Osteoblast (primary cell): ENCODE measurements at places on chromosomes 12 and 14. TPM values are rescaled to one million over a fixed set of nuclear protein-coding genes. Genes with fewer than 3 reads are reported as not detected.
A peak's percentile ranks its signal among the peaks of the same experiment; 100 is the strongest.

Gene IGFBP6
- total RNA-seq, result 431 and 577 TPM in 2 replicates

- no peak overlapping the region for H3K4me3 ChIP-seq
- H3K27ac ChIP-seq, result no peak overlapping the region
- H3K4me1 ChIP-seq, result no peaks in the 10 kb centered on the region
- DNase-seq, result no peak
- H3K27me3 ChIP-seq, result no peaks in the 10 kb centered on the region
Measured at GRCh38 chr12:34373926-34374325, 351.6 kb downstream of the ALG10 start.

- H3K4me1 ChIP-seq, result no peaks in the 10 kb centered on the region
- H3K27me3 ChIP-seq, result no peaks in the 10 kb centered on the region
- no peaks in the 10 kb centered on the region for H3K36me3 ChIP-seq
Measured at GRCh38 chr12:30980955-30981662, 54.6 kb downstream of the TSPAN11 start.

- no peak for DNase-seq
- no peak overlapping the region for H3K4me3 ChIP-seq
- peaks cover 3% of the 10 kb centered on the region for H3K4me1 ChIP-seq
- H3K36me3 ChIP-seq, result no peaks in the 10 kb centered on the region
- no peaks in the 10 kb centered on the region for H3K27me3 ChIP-seq
- H3K27ac ChIP-seq, result peak overlapping the region; percentile 3
Measured at GRCh38 chr12:25796523-25797000, 161.9 kb upstream of the RASSF8 start.

DNA sequence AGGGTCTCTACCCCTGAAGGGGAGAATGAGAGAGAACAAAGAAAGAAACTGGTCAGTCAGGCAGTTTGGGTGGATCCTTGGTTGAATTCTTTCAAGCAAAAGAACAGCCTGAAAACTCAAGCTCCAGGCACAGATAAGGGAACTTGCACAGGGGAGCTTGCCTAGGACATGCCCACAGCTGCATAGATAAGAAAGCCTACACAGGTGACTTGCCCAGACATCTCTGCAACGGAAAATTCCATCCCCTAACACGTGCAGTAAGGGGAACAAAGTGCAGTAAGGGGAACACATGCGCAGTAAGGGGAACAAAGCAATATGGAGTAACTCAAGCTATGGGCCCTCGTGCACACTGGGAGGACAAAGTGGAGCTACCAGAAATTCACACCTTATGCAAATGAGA lies 540.1 kb upstream of the MIS18BP1 start:
- H3K27me3 ChIP-seq, result no peaks in the 10 kb centered on the region
- no peak for DNase-seq
- no peaks in the 10 kb centered on the region for H3K36me3 ChIP-seq
- H3K4me3 ChIP-seq, result no peak overlapping the region
- H3K27ac ChIP-seq, result no peak overlapping the region

GRCh38 chr12:84976133-84976532 lies 59.9 kb downstream of the TSPAN19 start:
- DNase-seq, result no peak
- H3K27me3 ChIP-seq, result no peaks in the 10 kb centered on the region
- H3K27ac ChIP-seq, result no peak overlapping the region
- H3K4me1 ChIP-seq, result no peaks in the 10 kb centered on the region
